ENCODE measurements at places on chromosomes 5 and 9. TPM values are rescaled to one million over a fixed set of nuclear protein-coding genes. Genes with fewer than 3 reads are reported as not detected.

DNA sequence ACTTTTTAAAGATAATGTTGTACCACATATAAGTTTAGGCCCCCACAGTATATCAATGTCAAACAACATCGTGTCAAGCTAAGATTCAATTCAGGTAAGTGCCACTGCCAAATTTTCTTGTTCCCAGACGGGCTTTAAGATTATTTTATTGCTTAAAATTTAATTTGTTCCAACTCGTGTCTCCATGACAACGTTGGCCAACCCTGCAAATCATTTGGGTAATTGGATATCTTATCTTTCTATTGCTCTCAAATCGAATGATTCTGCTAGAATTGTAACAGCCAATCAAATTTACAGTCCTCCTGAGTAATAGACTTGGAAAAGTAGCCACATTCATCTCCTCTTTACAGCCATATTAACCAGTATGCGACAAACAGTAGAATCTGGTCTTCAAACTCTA lies 19.5 kb downstream of the TLE1 start:
- no peaks in the 10 kb centered on the region for H3K36me3 ChIP-seq
- H3K27ac ChIP-seq, result no peak overlapping the region
- no peak overlapping the region for H3K4me3 ChIP-seq
- no peaks in the 10 kb centered on the region for H3K27me3 ChIP-seq
- DNase-seq, result no peak

DNA sequence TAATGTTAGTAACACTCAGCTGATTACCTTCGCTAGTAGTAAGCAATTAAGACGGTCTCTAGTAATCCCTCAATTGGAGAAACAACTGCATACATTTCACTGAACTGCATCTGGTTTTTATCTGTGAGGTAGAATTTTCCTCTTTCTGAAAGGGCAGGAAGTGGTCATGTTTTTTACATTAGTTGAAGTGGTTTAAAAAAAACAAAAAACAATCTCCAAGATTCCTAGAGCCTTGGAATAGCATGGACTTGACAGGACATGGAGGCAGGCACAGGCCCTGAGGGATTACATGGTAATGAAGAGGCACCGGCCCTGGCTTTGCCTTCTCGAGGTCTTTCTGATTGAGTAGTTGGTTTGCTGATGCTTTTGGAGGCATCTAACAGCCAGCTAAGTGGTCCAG lies 25.8 kb downstream of the THBS4 start:
- no peaks in the 10 kb centered on the region for H3K27me3 ChIP-seq
- peaks cover 8% of the 10 kb centered on the region for H3K4me1 ChIP-seq
- no peaks in the 10 kb centered on the region for H3K36me3 ChIP-seq
- DNase-seq, result no peak
- H3K4me3 ChIP-seq, result no peak overlapping the region

DNA sequence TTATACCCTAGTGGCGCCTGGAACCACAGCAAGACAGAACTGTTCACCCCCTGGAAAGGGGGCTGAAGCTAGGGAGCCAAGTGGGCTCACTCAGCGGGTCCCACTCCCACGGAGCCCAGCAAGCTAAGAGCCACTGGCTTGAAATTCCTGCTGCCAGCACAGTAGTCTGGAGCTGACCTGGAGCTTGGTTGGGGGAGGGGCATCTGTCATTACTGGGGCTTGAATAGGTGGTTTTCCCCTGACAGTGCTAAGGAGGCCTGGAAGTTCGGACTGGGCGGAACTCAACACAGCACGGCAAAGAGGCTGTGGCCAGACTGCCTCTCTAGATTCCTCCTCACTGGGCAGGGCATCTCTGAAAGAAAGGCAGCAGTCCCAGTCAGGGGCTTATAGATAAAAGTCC lies 19.5 kb downstream of the BTNL3 start:
- no peak overlapping the region for H3K4me3 ChIP-seq
- DNase-seq, result no peak
- peaks cover 3% of the 10 kb centered on the region for H3K27me3 ChIP-seq
- H3K36me3 ChIP-seq, result no peaks in the 10 kb centered on the region
- no peak overlapping the region for H3K27ac ChIP-seq
- H3K4me1 ChIP-seq, result no peaks in the 10 kb centered on the region

DNA sequence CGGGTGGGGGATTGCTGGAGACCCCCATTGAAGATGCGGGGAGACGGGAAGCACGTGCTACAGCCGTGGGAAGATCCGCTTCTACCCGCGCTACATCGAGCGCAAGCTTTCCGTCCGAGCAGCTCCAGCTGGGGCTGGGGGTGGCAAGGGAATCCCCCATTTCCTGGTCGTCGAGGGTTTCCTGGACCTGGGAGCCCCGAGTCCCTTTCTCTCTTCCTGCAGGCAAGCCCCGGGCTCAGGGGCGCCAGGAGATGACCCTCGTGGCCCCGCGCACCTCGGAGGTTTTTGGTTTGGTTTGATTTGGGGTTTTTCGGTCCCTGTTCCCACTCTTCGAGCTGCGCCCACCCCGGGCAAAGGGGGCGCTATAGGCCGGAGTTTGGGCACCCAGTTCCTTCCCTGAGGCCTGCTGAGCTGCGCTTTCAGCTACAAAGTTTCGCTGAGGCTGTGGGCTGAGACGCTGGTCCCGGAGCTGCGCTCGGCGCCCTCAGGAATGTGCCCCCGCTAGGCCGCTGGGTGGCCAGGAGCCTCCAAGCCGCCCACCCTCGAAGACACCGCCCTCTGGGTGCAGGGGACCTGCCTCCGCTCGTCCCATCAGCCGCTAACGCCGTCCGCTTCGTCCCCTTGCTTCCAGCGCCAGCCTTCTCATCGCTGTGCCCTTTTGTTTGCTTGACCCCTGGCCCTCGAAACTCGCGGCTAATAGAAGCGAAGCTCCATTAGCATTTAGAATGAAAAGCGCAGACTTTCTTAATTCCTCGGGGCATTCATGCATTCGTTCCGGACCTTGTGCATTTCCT lies 2.9 kb downstream of the NR4A3 start:
- peaks cover 74% of the 10 kb centered on the region for H3K4me1 ChIP-seq
- DNase-seq, result peak; percentile 57
- H3K27ac ChIP-seq, result peak overlapping the region; percentile 92
- H3K4me3 ChIP-seq, result peak overlapping the region; percentile 97
- peaks cover 48% of the 10 kb centered on the region for H3K36me3 ChIP-seq

DNA sequence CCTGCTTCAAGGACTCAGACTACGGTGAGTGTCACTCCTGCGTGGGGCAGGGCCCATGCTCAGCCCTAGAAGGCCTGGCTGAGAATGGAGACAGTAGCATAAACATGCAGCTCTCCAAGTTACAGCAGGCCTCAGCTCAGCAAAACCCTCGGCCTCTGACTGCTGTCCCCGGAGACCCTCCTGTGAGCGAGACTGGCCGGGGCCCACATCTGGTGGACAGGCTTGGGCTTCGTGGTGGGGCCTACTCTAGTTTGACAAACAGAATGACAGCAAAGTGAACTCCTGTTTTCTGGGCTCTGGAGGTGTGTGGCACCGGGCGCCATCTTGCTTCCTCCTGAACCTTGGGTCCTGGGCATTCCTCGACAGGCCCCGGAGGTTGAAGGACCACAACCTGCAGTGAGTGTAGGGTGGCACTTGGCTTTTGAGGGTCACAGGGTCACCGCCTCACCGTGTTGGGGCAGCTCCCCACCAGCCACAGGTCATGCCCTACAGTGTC lies 97.5 kb downstream of the PHF2 start:
- H3K36me3 ChIP-seq, result peaks cover 8% of the 10 kb centered on the region
- no peak overlapping the region for H3K4me3 ChIP-seq
- DNase-seq, result no peak
- H3K4me1 ChIP-seq, result no peaks in the 10 kb centered on the region
- no peaks in the 10 kb centered on the region for H3K27me3 ChIP-seq

DNA sequence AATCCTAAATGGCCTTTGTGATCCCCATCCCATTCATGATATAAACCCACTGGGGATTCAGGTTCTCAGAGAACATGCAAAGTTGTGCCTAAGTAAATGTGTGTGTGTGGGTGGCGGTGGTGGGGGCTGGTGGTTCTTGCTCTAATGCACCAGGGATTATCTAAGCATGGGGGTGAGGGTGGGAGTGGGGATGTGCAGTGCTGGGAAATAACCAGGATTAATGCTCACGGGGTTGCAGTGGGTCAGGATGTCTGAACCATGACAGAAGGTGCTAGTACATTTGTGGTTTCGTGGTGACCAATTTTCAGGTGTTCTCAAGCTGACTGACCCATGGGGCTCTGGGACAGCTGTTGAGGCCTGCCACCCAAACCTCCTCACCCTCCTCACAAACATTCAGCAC lies 101.0 kb downstream of the ZNF608 start:
- H3K36me3 ChIP-seq, result peaks cover 1% of the 10 kb centered on the region
- peaks cover 15% of the 10 kb centered on the region for H3K4me1 ChIP-seq
- no peak overlapping the region for H3K4me3 ChIP-seq
- DNase-seq, result no peak
- H3K27ac ChIP-seq, result no peak overlapping the region
- peaks cover 32% of the 10 kb centered on the region for H3K27me3 ChIP-seq

DNA sequence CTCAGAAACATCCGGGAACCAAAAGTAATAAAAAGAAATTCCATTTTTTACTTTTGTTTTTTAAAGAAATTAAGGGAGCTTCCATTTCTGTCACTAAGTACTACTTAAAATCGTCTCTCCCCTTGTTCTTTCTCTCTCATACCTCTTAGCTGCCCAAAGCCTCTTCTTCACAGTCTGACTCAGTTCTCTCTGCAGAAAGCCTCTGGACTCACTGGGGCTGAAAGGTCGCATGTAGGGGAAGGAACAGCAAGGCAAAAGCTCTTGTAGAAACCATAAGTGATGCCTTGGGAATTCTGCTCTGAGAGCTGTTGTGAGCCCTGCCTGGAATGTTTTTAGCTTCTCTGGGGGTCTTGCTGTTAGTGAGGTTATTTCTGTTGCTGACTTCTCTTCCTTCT lies 100.8 kb upstream of the RANBP3L start:
- H3K4me3 ChIP-seq, result no peak overlapping the region
- peaks cover 11% of the 10 kb centered on the region for H3K27me3 ChIP-seq
- H3K4me1 ChIP-seq, result no peaks in the 10 kb centered on the region
- DNase-seq, result no peak
- no peaks in the 10 kb centered on the region for H3K36me3 ChIP-seq
- no peak overlapping the region for H3K27ac ChIP-seq

DNA sequence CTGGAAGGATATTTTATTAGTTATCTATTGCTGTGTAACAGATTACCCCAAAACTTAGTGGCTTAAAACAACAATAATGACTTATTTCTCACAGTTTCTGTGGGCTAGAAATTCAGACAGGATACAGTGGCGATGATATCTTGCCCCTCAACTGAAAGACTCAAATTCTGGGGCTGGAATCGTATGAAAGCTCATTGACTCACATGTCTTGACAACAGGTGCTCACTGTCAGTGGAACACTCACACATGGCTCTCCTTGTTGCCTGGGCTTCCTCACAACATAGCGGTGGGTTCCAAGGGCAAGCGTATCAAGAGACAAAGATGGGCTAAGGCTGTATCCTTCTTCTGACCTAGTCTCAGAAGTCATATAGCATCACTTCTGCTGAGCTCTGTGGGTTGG lies 3.7 kb upstream of the GNPDA1 start:
- no peak for DNase-seq
- H3K4me3 ChIP-seq, result peak overlapping the region; percentile 60
- peak overlapping the region; percentile 97 for H3K27ac ChIP-seq
- peaks cover 10% of the 10 kb centered on the region for H3K36me3 ChIP-seq
- H3K4me1 ChIP-seq, result peaks cover 69% of the 10 kb centered on the region
- H3K27me3 ChIP-seq, result no peaks in the 10 kb centered on the region

DNA sequence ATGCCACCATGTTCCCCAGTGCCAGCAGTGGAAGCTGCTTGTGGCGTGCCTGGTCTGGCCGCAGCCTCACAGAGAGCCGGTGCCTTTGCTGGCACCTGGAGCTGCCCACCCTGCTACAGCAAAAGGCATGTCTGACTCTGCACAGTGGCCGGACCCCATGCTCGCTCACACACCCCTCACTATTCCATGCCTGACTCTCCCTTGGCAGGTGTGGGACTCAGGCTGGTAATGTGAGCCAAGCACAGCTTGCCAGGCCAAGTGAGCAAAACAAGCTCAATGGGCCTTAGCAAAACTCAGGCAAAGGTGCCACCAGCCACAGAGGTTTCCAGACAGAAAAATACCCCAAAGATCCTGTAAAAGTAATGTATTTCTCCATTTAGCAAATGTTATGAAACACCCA lies 15.5 kb downstream of the GNA14 start:
- no peak overlapping the region for H3K4me3 ChIP-seq
- no peak for DNase-seq
- no peaks in the 10 kb centered on the region for H3K36me3 ChIP-seq
- H3K27me3 ChIP-seq, result peaks cover 14% of the 10 kb centered on the region
- no peak overlapping the region for H3K27ac ChIP-seq
- H3K4me1 ChIP-seq, result no peaks in the 10 kb centered on the region

DNA sequence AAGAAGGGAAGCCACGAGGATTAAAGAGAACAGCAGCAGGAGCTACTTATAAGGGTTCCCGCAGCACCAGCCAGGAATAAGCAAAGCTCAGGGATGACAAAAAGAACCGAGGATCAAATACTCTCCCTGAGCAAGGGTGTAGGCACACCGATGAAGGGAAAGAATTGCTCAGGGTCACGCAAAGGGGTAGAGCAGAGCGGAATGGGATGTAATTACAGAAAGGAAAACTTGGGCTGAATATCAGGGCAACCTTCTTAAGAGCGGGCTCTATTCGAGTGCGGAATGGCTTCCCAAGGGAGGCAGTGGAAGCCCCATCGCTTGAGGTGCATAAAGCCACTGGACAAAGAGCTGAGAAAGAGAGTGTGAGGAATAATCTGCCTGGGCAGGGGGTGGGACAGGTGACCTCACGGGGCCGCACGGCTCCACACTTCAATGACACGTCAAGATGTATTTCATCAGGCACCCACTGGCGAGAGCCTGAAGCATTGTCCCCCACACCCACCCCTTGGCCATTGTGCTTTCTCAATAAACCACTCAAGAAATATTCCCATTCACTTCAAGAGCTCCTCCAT lies 162.2 kb downstream of the EBF1 start:
- DNase-seq, result no peak
- H3K27me3 ChIP-seq, result peaks cover 2% of the 10 kb centered on the region
- H3K4me1 ChIP-seq, result no peaks in the 10 kb centered on the region
- H3K36me3 ChIP-seq, result no peaks in the 10 kb centered on the region
- H3K27ac ChIP-seq, result no peak overlapping the region

GRCh38 chr5:61114441-61114840 lies 47.8 kb downstream of the SMIM15 start:
- H3K36me3 ChIP-seq, result peaks cover 4% of the 10 kb centered on the region
- H3K4me1 ChIP-seq, result peaks cover 6% of the 10 kb centered on the region
- no peak for DNase-seq
- H3K4me3 ChIP-seq, result no peak overlapping the region

GRCh38 chr9:92962846-92963245 lies 15.5 kb downstream of the FGD3 start:
- H3K27ac ChIP-seq, result peak overlapping the region; percentile 84
- H3K4me1 ChIP-seq, result peaks cover 62% of the 10 kb centered on the region
- no peaks in the 10 kb centered on the region for H3K27me3 ChIP-seq
- H3K4me3 ChIP-seq, result no peak overlapping the region
- no peak for DNase-seq

GRCh38 chr5:121962958-121963357 lies 1.2 kb downstream of the SRFBP1 start:
- H3K27ac ChIP-seq, result peak overlapping the region; percentile 95
- H3K4me3 ChIP-seq, result peak overlapping the region; percentile 97
- H3K27me3 ChIP-seq, result peaks cover 4% of the 10 kb centered on the region
- H3K36me3 ChIP-seq, result peaks cover 13% of the 10 kb centered on the region

GRCh38 chr9:128153947-128154695 lies 4.9 kb downstream of the LCN2 start:
- H3K27ac ChIP-seq, result no peak overlapping the region
- no peak for DNase-seq
- H3K27me3 ChIP-seq, result peaks cover 2% of the 10 kb centered on the region
- no peaks in the 10 kb centered on the region for H3K36me3 ChIP-seq
- peaks cover 1% of the 10 kb centered on the region for H3K4me1 ChIP-seq

GRCh38 chr5:91190314-91190690 lies 192.8 kb downstream of the ARRDC3 start:
- no peak overlapping the region for H3K27ac ChIP-seq
- DNase-seq, result no peak
- H3K27me3 ChIP-seq, result peaks cover 25% of the 10 kb centered on the region
- H3K4me1 ChIP-seq, result peaks cover 8% of the 10 kb centered on the region

The CMYA5 gene
- total RNA-seq, result 0.15 TPM

The OR2Y1 gene
- not detected for total RNA-seq

The RNF180 gene
- not detected for total RNA-seq

The CAVIN4 gene
- total RNA-seq, result not detected

The GABRA1 gene
- total RNA-seq, result not detected
